ENCODE measurements at places on chromosomes 3 and 15. TPM values are rescaled to one million over a fixed set of nuclear protein-coding genes. Genes with fewer than 3 reads are reported as not detected.

LRRC49 gene
- total RNA-seq = not detected

BDH1 gene
- 0.27 TPM for total RNA-seq

GRCh38 chr3:129835198-129835597, 58.3 kb downstream of the TMCC1 start:
- DNase-seq = no peak

GRCh38 chr3:129418041-129418973, 10.1 kb downstream of the EFCAB12 start:
- DNase-seq = no peak

DNA sequence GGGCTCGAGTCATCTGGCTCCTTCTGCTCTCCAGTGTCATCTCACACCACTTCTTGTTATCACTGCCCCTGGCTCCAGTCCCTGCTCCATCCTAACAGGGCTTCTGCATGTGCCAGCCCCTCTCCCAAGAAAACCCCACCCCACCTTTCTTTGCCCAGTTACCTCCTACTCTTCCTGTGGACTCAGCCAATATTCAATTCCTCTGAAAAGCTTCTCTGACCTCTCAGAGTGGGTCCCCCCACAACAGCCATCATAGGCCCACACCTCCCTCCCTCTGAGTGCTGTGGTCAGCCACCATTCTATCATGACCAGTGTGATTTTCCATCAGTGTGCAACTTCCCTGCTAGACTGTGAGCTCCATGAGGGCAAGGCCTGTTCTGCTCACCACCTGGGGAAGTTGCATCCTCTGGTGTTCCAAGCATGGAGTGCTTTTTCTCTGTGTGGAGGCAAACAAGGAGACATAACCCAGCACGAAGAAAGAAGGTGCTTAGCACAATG, 71.6 kb downstream of the ADCY5 start:
- no peak for DNase-seq

GRCh38 chr3:49720855-49721595, 1.5 kb upstream of the AMIGO3 start:
- no peak for DNase-seq

DNA sequence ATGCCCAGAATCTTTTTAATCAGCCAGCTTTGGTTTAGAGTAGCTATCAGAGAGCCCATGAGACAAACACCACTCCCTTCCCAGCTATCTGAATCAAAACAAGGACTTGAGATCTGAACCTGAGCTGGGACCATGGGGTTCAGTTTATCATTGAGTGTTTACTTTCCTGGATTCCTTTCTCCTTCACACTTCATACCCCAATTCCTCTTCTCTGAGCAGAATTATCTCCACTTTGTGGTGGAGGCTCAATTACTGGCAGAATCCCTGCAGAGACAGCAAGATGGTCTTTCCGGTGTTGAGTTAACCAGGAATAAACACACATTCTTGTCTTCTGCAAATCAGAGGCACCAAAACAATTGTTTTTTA, 102.4 kb downstream of the RPL22L1 start:
- no peak for DNase-seq

Measured in K562 (cell line).